ENCODE measurements at places on chromosomes 3 and 15.
A peak's percentile ranks its signal among the peaks of the same experiment; 100 is the strongest.

- no peak for DNase-seq
These were observed 31.9 kb upstream of the MCF2L2 start for GRCh38 chr3:183460081-183461055.

DNA sequence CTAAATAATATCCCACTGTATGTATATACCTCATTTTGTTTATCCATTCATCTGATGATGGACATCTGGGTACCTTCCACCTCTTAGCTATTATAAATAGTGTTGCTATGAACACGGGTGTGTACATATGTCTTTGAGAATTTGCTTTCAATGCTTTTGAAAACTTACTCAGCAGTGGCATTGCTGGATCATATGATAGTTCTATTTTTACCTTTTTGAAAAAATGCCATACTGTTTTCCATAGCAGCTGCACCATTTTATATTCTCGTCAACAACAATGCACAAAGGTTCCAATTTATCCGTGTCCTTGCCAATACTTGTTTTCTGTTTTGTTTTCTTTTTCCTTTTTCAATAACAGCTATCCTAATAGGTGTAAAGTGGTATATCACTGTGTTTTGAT, 77.1 kb downstream of the PEAK1 start:
- DNase-seq: no peak

GRCh38 chr3:52405066-52405465, 39.8 kb downstream of the SEMA3G start:
- DNase-seq: no peak

- DNase-seq: peak; percentile 64
These were observed at the start of gene CAMK1 for GRCh38 chr3:9769426-9770275. Gene CAMK1, minus strand, starts transcription at chr3:9769947. Its CDS starts 2,198 bp downstream, at chr3:9767749.

DNA sequence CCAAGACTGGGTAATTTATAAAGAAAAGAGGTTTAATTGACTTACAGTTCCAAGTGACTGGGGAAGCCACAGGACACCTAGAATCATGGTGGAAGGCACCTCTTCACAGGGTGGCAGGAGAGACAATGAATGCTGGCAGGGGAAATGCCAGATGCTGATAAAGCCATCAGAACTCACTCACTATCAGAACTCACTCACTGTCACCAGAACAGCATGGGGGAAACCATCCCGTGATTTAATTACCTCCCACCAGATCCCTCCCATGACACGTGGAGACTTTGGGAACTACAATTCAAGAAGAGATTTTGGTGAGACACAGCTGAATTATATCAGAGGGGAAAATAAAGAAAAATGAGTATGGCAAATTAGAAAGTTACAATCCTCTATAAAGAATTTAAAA, 310.9 kb downstream of the BCHE start:
- DNase-seq: no peak

DNA sequence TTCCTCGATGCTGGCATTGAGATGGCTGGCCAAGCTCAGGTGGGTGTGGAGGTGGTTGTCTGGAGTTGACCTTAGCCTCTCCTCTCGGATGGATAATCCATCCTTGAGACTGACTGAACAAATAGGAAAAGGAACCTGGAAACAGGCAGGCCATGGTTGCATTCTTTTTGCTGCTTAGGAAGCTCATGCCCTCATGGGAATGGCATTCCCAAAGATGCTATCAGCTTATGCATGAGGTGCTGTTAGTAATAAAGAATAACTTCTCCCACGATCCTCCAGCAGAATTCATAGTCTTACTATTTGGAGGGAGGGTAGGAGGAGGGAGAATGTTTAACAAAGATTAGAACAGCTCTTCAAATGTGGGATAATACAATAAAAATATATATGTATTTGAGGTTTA, 303.0 kb upstream of the TPM1 start:
- DNase-seq: no peak

GRCh38 chr3:151183265-151183671, 19.7 kb downstream of the GPR171 start:
- DNase-seq: no peak

DNA sequence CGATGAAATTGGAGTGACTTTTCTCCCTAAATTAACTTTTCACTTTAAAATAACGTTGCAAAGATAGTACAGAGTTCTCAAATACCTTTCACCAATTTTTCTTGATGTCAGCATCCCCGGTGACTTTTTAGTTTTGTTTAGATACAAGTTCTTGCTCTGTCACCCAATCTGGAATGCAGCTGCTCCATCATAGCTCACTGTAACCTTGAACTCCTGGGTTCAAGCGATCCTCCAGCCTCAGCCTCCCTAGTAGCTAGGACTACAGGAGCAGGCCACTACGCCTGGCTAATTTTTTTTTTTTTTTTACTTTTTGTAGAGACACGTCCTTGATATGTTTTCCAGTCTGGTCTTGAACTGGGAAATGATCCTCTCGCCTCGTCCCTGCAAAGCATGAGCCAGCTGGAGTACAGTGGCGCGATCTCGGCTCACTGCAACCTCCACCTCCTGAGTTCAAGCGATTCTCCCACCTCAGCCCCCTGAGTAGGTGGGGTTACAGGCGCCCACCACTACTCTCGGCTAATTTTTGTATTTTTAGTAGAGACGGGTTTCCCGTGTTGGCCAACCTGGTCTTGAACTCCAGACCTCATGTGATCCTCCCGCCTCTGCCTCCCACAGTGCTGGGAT, 747 bp downstream of the NSUN3 start:
- DNase-seq: no peak

DNA sequence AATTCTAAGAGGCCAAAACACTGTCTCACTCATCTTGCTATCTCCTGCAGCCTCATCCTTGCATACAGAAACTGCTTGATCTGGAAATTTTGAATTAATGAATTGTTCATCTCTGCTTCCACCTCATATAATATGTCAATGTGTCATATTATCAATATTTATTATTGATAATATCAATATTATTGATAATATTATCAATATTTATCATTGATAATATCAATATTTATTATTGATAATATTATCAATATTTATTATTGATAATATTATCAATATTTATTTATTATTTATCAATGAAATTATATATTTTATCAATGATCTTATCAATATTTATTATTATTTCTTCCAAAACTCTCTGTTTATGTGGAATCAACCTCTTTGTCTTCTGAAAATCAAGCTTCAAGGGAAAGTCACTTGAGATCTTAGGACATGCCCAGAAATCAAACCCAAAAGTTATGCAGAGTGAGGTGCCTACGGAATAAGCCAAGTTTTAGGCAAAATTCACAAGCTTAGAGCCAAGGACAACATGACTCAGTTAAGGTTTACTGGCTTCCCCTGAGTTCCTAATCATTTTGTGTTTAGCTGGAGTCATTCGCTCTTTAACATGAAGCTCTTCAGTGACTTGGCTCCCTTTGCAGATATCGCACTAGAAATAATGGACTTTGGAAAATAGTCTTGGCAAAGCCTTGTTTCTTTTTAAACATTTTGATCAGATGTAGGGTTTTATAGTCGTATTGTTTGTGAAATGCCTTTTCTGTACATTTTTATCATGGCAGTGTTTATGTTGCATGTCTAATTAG, 297.1 kb upstream of the RARB start:
- no peak for DNase-seq

DNA sequence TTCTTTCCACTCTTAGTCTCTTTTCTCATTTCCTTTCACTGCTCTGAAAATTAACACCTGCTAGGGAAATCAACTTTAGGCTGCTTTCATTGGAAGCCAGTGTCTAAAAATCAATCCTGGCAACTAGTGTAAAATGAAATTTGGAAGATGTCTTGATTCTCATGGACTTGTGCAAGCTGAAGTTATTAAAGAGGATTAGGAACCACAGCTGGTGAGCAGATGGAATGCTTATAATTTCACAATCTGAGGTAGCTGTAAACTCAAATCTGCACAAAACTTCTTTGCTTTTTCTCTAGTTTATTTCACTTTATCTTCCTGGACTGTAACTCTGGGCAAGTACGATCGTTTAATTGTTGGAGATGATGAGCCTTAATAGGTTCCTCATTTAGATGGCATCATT, 175.6 kb downstream of the GHSR start:
- no peak for DNase-seq

GRCh38 chr3:65401359-65402305, 637.1 kb downstream of the MAGI1 start:
- DNase-seq: no peak

GRCh38 chr15:77528968-77529319, 103.8 kb downstream of the LINGO1 start:
- no peak for DNase-seq

DNA sequence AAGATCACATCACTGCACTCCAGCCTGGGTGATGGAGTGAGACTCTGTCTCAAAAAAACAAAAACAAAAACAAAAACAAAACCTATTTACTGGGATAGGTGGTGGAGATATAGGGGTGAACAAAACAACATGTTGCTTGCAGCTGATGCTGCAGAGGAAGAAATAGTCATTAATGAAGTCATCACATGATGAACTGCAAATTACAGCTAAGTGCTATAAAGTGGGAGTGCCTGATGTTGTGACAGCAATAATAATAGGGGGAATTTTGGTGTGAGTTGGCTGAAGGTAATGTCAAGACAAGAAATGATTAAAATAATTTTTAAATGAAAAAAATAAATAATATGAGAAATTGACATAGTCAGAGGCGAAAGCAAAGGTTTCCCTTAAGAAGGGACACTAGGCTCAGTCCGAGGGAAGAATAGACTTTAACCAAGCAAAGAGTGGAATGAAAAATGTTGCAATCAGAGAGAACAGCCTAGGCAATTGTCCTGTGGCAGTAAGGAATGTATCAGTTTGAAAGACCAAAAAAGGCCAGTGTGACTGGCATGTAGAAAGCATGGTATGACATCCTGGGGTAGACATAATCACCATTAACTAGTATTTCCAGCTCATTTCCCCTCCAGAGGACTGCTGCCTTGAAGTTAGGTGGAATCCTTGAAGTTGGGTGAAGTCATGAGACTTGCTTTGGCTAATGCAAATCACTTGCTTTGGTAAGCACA, 14.7 kb upstream of the PIK3CB start:
- DNase-seq: no peak

DNA sequence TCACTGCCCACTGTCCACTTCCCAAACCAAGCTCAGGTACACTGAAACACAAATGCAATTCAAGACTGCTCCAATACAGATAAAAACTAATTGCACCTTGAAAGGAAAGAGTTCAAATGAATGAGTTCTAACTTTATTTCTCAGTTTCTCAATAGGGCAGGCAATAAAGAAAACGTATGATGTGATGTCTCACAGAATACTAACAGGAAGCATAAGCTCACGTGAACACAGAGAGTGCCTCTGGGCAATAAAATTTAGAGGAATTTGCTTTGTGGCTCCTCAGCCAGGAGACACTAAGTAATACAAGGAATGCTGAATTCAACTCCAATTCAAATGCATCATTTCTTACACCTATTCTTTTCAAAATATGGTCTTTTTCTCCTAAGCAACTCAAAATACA, 82.3 kb upstream of the OCA2 start:
- no peak for DNase-seq

DNA sequence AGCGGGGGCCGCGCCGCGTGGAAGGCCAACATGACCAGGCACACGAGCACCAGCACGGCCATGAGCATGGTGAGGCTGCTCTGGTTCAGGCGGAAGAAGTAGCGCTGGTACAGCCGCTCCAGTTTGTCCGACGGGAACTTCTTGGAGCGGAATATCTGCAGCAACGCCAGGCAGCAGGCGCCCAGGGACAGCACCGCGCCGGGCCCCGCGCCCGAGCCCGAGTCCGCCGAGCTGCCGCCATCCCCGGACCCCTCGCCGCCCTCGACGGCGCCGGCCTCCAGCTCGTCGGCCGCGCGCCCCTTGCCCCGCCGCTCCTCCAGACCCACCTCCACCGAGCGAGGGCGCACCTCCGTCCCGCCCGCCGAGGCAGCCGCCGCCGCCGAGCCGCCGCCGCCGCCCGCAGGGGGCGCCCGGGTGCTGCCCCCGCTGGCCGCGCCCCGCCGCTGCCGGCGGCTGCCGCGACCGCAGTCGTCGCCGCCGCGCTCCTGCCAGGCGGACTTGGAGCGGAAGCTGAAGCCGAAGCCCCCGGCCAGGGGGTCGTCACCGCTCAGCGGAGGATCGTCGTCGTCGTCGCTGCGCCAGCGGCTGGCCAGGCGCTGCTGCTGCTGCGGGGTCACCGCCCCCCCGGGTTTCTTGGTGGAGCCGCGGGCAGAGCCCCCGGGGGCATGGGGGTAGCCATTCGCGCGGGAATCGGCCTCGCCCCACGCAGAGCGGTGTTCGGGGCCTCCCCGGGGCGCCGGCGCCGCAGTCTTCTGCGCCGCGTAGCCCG, 957 bp downstream of the ADCY5 start:
- no peak for DNase-seq

GRCh38 chr3:57681691-57682090, 11.2 kb downstream of the DENND6A start:
- DNase-seq: no peak

DNA sequence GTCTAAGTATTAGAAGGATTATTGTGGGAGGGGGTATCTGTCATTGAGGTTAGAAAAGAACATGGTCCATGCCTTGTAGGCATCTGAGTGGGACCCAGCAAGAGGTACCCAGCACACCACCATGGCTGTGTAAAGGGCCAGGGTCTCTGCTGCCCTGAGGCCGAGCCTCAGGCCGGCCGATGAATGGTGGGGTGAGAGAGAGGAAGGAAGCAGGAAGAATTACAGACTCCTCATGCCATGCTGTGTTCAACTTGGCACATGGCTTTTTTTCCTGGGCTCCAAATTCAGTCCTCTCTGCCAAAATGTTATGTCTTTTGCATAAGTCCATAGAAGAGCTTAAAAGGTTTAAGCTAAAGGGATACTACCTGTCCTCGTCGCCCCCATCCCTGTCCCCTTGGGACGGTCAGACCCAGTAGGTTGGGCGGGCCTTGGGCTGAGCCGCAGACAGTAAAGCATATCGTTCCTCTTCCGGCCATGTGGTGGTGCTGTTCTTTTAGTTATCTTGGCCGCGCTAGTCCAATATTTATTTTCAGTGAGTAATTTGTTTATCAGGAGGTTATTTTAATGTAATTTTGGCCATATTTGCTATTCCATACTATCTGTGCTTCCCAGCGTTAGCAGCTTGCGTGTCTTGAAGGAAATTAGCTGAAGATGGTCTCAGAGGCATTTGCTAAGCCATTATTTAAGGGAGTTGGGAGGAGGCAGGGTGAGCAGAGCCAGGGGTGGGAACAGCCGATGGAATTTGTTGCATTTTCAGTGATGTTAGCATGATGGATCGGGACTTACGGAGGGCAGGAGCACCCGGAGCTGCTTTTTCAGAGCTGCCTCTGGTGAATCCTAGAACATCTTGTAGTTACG, 152.4 kb downstream of the AGBL1 start:
- no peak for DNase-seq

DNA sequence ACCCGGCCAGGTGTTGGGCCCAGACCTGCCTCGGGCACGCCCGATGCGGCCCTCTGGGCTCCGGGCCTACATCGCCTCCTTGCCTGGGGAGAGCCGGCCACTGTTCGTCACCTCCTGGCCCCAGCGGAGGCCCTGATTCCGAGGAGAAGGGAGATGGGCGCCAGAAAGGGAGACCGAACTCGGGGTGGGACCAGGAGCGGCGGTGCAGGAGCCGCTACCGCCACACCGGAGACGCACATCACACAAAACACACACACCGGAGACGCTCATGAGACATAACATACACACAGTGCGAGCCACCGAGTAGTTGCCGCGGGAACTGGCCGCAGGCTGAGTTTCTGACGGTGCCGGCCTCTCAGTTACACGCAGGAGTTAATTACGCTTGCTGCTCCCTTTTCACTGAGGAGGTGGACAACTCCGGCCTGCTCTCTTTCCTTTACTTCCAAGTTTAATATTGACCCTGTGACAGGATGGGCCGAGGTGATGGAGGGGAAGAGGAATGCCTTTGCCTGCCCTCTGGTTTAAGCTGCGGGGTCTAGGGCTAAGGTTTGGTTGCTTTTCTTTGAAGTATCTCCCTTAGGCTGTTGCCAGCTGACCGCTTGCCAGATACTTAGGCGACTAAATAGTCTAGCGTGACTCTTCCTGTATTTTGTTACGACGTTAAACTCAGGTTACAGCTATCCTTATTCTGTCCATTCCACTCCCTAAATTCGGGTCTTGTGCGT, 570 bp downstream of the PCNP start:
- peak; percentile 37 for DNase-seq

All from stimulated activated CD4-positive, alpha-beta T cell treated with anti-CD3 and anti-CD28 coated beads, Interleukin-12 subunit alpha, Interleukin-12 subunit beta, amount 100 ng/mL, for 24 hours (primary cell).